NCI-H2171 treated with DMSO at 0.1 percent for 48 hours (cell line): ENCODE measurements at places on chromosomes 2 and 18.

DNA sequence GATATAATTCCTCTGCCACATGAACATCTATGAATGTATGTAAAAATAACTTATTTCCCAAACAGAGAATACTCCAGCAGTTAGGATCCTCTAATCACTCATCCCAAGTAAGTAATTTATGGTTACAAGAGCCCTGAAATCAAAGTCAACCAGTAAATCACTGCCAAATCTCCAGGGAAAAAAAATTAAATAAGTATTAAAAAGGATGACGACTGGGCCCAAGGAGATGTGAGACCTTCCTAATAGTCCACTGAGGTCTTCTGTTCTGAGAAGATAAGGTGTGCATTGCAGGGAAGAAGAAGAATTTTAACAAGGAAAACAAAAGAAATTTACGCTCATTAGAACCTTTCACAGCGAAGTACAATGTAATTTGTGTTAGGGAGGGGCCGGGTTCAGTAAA is 28.0 kb upstream of the WDR75 start:
- DNase-seq, result no peak

GRCh38 chr18:34838669-34839068 is 128.6 kb downstream of the DTNA start:
- DNase-seq, result no peak

DNA sequence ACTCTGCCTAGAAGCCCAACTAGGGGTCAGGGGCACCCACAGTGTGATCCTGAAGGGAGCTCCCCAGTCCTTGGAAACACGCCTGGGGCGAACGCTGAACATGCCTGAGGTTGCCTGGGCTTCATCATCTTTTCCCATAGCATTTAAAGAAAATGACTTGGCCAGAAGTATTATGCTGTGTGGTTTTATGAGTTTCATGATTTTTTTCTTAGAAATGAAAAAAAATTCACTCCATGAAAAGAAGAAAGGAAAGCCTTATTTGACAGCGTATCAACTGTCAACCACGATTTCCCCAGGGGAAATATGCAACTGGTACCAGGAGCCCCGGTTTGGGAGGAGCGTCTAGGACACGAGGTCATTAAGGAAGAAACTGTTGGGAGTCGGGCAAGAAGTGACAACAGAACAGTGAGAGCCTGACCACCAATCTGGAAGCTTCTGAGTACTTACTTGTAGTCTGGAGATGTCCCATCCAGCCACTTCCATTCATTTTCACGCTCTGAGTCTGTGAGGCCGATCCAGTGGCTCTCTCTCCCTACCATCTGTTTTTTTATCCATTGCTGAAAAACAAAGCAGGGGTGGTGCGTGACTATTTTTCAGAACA is 63.5 kb upstream of the THOC1 start:
- peak; percentile 80 for DNase-seq

DNA sequence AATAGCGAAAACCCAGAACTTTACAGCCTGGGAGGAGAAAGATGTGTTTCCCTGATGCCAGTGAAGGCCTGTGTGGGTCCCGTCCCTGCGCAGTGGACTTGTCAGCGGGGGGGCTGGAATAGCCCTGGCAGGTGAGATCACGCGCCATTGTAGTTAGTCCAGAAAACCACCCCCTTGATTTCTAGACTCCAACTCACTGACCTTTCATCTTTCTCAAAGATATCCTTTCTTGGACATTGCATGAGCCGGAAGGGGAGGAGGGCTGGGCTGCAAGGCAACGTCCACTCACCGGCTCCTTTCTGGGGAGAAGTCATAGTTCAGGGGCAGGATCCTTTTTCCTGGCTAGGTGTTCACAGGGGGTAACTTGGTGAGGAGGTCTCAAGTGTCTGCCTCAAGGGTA is 22.3 kb upstream of the ASAP2 start:
- DNase-seq, result no peak

DNA sequence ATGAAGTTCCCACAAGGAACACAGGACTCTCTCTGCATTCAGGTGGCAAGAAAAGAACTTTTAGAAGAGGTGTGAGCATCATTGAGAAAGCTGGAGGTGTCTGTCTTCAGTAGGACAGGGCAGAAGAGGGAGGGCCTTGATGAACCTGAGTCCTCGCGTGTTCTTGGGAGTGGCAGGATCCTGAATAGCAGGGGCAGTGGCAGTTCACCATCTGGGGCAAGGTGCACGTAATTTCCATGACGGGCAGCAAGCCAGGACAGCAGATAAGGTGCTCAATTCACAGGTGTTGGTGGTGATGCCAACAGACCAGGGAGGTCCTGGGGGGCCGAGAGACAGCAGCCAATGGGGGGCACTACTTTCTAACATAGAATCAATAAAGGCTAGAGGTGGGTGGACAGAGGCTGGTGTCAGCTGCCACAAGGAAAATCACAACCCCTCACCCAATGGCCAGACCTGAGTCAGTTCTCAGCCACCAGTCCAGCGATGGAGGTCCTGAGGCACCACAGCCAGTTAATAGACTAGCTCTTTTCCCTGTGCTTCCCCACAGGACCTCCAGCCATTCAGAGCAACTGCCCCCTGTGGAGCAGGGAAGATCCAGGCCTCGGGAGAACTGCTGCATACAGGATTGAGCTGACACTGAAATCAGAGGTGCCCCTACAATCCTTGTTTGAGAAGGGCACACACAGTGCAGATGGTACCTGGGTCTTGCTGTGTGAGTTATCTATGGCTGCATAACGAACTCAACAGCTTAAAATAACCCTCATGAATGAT is 10.9 kb upstream of the HDAC4 start:
- DNase-seq, result no peak

DNA sequence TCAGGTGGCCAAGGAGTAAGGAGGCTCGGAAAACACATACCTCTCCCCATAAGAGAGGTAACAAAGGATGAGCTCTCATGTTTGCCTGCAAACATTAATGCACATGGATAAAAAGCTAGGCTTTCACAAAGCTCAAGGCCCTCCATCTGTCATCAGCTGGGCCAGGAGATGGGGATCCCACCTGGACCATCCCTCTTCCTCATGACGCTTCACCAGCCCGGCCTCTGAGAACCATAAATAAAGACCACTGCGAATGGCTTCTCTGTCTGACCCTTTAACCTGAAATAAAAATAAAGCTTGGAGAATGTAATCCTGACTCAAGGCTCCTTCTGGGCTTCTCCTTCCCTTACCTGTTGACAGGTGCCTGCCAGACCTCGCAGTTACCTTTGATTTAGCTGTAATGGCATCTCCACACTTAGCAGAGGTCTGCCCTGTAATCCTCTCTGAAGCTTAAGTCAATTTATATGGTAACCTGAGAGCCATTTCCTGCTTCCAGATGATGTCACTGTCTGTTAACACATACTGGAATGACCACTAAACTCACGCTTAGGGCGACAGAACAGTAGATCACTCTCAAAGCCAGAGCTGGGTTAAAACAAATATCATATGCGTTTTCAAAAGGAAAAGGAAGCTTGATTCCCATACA is 29.3 kb upstream of the FOXI3 start:
- no peak for DNase-seq

- no peak for DNase-seq
Measured at GRCh38 chr2:71682341-71682740, 229.0 kb downstream of the DYSF start.

- no peak for DNase-seq
Measured at GRCh38 chr2:64637000-64637635, 16.6 kb downstream of the SERTAD2 start.

DNA sequence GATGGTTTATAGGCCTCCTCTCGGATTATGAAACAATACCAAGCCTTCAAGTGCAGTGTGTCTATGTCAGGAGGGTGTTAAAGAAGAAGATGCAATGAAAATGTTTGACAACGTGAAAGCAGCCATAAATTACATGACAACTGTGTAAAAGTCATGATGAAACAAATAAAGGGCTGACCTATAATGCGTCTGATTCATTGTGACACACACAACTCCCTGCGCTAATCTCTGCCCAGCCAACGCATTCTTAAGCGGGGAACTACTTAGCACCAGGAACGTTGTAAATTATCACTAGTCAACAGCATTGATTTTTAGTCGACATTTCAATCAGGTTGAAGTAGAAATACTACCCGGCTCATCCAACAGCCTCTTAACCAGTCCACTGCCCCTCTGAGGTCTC is 26.8 kb downstream of the BCL11A start:
- no peak for DNase-seq

DNA sequence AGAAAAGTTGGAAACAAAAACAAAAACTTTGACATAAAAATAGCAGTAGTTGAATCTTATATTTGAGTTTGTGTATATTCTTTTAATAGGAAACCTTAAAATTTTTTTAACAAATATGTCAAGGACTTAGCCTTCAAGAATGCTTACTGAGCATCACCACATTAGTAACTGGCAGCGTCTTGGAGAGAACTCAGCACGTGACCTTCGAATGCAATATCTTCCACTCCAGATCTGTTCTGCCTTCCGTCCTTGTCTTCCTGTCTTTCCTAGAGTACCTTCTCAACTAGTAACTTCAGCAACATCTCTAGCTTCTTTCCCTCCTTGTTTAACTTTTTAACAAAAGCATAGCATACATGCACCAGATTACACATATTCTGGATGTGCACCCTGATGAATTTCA is 972 bp downstream of the RSAD2 start:
- DNase-seq, result no peak

DNA sequence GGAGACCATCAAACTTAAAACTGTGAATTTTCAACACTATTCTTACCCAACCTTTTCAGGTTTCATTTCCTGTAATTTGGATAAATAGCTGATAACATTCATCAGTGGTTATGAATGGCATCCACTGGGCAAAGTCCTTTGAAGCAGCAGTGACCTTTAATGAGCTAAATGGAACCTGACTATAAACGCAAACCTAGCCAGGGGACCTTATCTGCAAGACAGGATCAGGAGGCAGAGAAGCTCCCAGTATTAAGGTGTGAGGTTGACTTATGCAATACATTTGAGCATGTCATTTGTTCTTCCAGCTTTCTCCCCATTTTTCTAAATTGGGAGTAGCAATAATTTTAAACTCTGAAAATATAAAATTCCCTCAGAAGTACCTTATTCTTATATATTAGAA is 38.4 kb downstream of the CREG2 start:
- no peak for DNase-seq

DNA sequence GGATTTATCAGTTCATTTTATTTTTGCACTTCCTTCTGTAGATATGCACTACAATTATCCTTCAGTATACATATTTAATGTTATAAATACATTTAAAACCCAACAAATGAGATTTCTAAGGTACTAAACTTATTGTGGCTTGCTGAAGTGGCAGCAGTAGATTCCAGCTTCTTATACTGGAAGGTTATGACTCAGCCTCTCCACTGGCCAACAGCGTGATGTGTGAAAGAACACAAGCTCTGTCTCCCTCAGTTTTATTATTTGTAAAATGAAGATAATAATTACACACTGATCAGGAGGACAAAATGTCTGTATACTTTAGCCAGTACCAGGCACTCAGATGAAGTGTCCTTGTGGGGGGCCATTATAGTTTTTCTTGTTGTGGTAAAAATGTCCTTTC is 1147.1 kb downstream of the CNTNAP5 start:
- no peak for DNase-seq

GRCh38 chr2:133109772-133110171 is 439.8 kb upstream of the LYPD1 start:
- DNase-seq, result no peak

- no peak for DNase-seq
Measured at GRCh38 chr2:195411219-195411687, 245.8 kb upstream of the SLC39A10 start.

- no peak for DNase-seq
Measured at GRCh38 chr2:241009601-241010530, 11.4 kb downstream of the SNED1 start.

- DNase-seq, result no peak
Measured at GRCh38 chr2:200943527-200944105, 19.8 kb downstream of the ORC2 start.

DNA sequence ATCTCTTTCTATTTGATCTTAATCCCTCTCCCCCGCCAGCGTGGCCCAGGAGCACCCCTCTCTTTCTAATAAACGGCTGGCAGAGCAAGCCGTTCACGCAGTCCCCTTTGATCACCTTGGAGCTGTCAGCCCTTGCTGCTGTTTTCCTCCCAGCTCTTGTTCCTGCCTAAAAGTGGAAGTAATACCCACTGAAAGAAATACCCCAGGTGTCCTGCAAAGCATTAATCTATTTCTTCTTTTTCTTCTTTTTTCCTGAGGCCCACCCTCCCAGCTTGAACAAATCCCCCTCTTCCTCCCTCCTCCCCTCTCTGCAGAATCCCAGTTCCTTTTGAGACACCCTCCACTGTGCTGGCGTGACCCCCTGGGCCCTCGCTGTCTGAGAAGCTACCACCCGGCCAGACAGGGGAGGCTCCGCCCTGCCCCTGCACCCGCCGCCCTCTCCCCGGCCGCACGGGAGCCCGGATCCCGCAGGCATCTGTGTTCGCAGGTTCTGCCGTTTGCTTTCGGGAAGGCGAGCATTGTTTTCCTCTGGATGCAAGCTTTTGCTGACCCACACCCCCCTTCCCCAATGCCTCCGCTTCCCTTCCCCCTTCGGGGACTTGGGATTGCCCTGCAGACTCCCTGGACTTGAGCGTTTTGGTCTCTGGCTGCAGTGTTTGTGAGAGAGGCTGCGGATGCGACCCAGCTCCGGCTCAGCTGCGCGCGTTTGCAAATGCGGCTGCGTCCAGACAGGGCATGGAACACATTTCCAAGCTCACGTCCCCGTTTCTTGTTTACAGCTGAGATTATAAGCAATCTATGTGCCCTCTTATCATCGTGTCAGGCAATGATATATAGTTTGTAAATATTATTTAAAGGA is 631.5 kb downstream of the NYAP2 start:
- DNase-seq, result peak; percentile 17

DNA sequence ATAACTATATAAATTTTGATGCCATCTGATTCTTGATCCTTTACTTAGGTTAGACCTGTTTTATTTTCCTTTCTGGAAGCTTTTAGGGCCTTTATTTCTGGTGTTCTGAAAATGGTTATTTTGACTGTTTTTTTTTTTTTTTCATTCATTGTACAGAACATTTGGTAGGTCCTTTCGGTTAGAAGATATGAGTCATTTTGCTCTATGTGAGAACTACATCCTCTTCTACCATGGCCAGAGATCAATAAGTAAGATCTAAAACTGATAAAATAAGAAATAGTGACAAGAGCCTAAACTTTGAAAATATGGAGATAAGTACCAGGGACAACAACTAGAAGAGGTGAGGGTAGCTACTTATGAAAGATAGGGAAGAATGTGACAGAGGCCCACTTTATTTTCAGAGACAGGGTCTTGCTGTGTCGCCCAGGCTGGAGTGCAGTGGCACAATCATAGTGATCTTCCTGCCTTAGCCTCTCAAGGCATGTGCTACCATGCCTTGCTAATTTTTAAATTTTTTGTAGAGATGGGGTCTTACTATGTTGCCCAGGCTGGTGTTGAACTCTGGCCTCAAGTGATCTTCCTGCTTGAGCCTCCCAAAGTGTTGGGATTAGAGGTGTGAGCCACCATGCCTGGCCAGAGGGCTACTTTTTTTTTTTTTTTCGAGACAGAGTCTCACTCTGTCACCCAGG is 66.5 kb downstream of the EIF2AK3 start:
- DNase-seq, result no peak

GRCh38 chr2:71006323-71006722 is 11.7 kb upstream of the TEX261 start:
- no peak for DNase-seq

- no peak for DNase-seq
Measured at GRCh38 chr2:71668326-71669057, 215.1 kb downstream of the DYSF start.
